Ovary (tissue), 10 donors: ENCODE measurements at places on chromosomes 6 and 20. TPM values are rescaled to one million over a fixed set of nuclear protein-coding genes. Genes with fewer than 3 reads are reported as not detected.

The DNMT3B gene
- 2.1 TPM for total RNA-seq

The EPHA7 gene
- total RNA-seq = 2.0 TPM

The OOEP gene
- not detected for total RNA-seq

- no peaks in the 10 kb centered on the region for H3K36me3 ChIP-seq
- no peaks in the 10 kb centered on the region for H3K27me3 ChIP-seq
- H3K4me1 ChIP-seq = peaks cover 7% of the 10 kb centered on the region
- no peak overlapping the region for H3K27ac ChIP-seq
These were observed 126.5 kb upstream of the RIPOR2 start for GRCh38 chr6:25062070-25062811.

GRCh38 chr6:29509711-29510110, 22.0 kb upstream of the MAS1L start:
- H3K4me1 ChIP-seq = no peaks in the 10 kb centered on the region
- H3K27me3 ChIP-seq = no peaks in the 10 kb centered on the region
- no peak for DNase-seq
- no peak overlapping the region for H3K4me3 ChIP-seq
- no peak overlapping the region for H3K27ac ChIP-seq

The BCAS1 gene
- total RNA-seq = 0.46 TPM

- H3K27me3 ChIP-seq = no peaks in the 10 kb centered on the region
- no peak for DNase-seq
- H3K36me3 ChIP-seq = no peaks in the 10 kb centered on the region
- peaks cover 7% of the 10 kb centered on the region for H3K4me1 ChIP-seq
- H3K27ac ChIP-seq = no peak overlapping the region
These were observed 189.4 kb upstream of the PRDM1 start for GRCh38 chr6:105896821-105897095.

The PAX1 gene
- not detected for total RNA-seq

GRCh38 chr20:35518955-35519354, 10.5 kb downstream of the C20orf173 start:
- H3K4me1 ChIP-seq = no peaks in the 10 kb centered on the region
- no peaks in the 10 kb centered on the region for H3K36me3 ChIP-seq
- no peak for DNase-seq
- no peak overlapping the region for H3K4me3 ChIP-seq
- no peak overlapping the region for H3K27ac ChIP-seq

DNA sequence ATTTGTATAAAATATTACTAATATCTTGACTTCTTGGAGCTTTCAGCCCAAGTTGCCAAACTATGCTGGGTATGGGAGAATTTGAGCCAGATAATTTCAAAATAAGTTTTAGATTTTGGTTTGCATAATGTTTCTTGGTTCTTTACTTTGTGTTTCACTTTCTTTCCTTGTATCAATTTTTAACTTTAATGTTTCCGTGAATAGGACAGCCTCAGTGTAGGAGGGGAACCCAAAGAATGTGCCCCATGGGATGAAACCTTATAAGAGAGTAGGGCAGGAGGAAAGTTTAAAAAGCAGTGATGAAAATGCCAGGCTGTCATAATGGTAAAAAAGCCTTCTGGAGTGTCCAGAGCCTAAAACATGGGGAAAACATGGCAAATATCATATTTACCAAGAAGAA, 252.4 kb upstream of the IRAK1BP1 start:
- no peak overlapping the region for H3K4me3 ChIP-seq
- H3K36me3 ChIP-seq = no peaks in the 10 kb centered on the region
- H3K4me1 ChIP-seq = no peaks in the 10 kb centered on the region
- no peaks in the 10 kb centered on the region for H3K27me3 ChIP-seq

The ASIP gene
- 26.1 TPM for total RNA-seq

DNA sequence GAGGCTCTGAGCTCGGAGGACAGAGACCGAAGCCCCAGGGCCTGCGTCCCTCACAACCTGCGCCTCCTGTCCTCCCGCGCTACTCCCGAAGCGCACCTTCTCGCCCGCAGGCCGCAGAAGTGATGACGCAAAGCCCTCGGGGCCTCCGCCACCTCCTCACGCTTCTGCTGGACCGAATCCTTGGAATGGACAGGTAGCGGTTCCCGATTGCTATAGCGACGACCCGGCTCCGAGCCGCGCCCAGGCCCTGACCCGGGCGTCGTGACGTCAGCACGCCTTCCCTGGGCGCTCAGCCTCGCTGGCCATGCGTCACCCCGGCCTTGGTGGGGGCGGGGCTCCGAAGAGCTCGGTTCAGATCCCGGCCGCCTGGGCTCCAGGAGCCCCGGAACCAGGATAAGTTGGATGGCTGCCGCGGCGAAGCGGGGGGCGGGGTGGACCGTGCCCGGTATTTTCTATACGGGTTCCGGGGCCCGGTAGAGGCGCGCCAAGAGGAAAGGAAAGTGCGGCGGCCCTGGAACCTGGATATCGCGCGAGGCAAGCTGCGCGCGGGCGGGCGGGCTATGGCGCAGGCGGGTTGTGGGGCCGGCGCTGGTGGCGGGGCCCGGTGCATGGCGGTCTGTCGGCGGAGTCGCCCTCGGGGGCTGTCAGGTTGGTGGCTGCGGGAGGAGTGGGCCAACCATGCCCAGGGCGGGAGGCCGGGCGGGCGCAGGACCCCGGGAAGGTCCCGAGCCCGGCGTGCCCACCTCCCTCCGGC, at the start of gene ZNF76:
TSS of gene ZNF76 (plus strand) at position 542 of the 754 bp plus-strand sequence. CDS start 21,417 bp downstream, outside the sequence.
- peak within 1 kb of the TSS; percentile 96 for H3K4me3 ChIP-seq
- DNase-seq = peak; percentile 99
- no peaks in the 10 kb centered on the region for H3K27me3 ChIP-seq
- peak within 1 kb of the TSS; percentile 98 for H3K27ac ChIP-seq
- no peaks in the 10 kb centered on the region for H3K36me3 ChIP-seq

The CST5 gene
- total RNA-seq = not detected
